ENCODE measurements at places on chromosomes 13 and 19.

DNA sequence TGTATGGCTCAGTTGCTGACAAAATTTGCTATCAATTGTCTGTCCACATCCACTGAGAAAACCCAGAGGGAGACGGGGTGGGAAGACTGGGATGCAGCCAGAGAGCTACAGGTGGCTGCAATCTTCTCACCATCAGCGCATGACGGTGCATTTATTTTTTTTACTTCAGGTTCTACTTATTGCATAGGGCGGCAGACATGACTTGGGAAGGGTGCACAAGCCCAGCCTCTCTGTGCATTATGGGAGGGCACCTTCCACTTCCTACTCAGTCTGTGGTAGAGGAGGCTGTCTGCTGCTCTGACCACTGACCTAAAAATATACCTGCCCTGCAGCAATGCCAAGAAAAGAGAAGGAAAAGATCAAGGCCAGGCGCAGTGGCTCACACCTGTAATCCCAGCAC lies 73.1 kb downstream of the ABCC4 start:
- no peak for DNase-seq

DNA sequence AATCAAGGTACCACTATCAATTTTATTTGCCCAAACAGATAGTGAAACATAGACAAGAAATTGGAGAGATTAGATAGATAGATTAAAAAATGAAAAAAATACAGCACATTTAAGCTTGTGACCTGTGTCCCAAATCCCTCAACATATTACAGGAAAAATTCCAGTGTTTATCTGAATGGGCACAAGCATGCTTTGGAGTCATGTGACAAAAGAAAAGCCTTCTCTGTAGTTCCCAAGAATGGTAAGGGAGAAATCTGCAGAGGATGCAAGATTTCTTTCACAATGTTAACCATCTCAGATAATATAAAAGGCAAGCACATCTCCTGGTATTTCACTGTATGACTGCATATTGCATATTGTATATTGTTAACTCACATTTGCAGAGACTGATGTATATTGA lies 168.0 kb downstream of the PCDH9 start:
- no peak for DNase-seq

DNA sequence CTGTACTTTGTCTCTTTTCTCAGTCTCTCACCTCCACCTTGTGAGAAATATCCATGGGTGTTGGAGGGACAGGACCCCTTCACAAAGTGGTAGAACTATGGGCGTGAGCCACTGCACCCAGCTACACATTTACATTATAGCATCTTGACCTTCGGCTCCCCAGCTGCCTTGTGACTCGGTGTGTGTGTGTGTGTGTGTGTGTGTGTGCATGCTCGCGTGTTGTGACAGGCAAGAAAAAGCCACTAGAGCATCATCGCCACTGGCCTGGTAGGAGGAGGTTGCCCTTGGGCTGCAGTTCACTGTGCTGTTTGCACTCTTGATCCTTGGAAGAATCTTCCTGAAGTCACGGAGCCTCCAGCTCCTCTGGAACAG lies 13.7 kb upstream of the ZNF888 start:
- no peak for DNase-seq

GRCh38 chr19:14544047-14544446 lies 14.7 kb downstream of the TECR start:
- no peak for DNase-seq

All from fibroblast of skin of left quadriceps (primary cell).